ENCODE measurements at places on chromosomes 7 and 10.

DNA sequence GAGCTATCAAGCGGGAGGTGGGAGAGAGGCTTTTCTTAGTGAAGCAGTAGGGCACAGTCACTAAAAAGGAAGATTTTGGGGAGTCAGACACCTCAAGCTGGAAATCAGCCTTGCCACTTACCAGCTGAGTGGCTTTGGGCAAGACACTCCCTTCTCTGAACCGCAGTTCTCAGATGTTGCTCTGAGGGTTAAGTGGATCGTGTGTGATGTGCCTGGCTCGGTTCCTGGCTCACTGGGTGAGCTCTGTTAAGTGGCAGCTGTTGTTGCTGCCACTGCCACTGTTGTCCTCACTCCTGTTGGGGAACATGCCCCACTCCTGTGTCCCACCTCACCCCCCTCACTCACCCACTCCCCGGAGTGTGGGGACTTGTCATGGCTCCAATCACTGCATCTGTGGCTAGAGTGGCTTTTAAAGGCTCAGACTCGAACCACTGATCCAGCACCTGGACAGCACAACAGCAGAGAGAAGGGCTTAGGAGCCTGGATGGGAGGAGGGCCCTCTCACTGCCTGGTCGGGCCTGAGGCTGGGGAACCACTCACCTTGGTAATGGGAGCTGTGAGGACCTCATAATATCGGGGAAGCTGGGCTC lies 20.0 kb downstream of the PYROXD2 start:
- no peak for DNase-seq

GRCh38 chr10:23694446-23694920 lies 255.6 kb downstream of the OTUD1 start:
- DNase-seq = no peak

- DNase-seq = peak; percentile 8
Measured at GRCh38 chr7:50660040-50660829, 95.0 kb upstream of the DDC start.

- DNase-seq = no peak
Measured at GRCh38 chr7:47293884-47294555, 287.9 kb downstream of the TNS3 start.

GRCh38 chr10:19652750-19653149 lies 163.5 kb upstream of the PLXDC2 start:
- DNase-seq = no peak

- DNase-seq = peak; percentile 43
Measured at GRCh38 chr10:80498833-80499741, 38.6 kb upstream of the SH2D4B start.

- DNase-seq = no peak
Measured at GRCh38 chr10:31647861-31648260, 280.8 kb downstream of the ARHGAP12 start.

DNA sequence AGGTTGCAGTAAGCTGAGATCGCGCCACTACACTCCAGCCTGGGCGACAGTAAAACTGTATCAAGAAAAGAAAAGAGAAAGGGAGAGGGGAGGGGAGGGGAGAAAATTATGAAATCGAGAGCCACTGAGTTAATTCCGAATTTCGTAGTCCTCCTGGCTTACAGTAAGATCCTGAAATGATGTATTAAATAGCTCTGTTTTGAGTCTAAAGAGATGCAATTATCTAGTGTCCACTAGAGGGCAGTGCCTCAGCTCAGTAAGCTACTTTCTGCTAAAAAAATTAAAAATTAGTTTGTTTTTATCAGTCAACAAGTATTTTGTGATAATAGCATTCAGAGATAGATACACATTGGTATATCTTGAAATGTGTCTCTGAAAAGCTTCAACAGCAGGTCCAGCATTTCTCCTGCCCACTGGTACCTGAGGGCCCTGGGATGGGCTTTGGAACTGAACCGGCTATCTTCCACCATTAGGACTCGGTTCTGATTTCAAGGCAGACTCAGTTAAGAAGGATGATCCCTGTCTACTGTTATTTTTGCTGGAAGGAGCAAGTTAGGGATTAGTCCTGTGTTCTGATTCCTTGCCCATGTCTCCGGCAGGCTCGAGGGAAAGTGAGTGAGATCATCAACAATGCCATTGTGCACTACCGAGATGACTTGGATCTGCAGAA lies 19.5 kb downstream of the TSPAN33 start:
- no peak for DNase-seq

DNA sequence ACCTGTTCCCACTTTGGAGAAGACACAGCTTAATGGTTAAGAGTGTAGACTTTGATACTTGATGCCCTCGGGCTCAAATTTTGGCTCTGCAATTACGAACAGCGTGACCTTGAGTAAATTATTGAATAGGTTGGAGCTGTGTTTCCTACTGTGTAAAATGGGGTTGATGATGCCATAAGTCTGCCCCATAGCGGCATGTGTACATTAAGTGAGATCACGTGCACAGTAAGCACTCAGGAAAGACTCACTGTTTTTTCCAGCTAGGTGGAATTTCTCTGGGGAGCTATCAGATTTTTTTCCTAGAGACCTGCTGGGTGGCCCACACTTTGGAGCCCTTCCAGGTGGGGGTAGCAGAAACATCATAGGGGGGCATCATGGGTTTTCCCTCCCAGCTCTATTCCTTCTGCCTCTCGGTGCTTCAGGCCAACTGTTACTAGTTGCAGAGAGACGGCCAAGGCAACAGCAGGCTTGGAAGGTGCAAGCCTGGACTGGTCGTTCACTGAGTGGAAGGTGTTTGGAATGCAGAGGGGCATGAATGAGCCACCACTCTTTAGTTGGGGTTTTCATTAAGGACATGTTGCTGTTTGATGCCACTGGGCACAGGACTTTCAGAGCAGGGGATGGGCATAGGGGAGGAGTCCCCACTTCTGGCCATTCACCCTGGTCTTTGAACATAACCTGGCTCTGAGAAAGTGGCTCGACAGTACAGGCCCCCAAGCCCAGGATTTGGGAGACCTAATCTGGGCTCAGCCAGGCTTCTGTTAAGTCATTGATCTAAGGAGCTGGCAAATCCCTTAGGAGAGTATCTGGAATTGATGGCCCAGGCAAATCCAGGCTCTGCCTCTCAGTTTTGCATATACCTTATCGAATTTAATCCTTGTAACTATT lies 64.0 kb downstream of the SYPL1 start:
- no peak for DNase-seq

DNA sequence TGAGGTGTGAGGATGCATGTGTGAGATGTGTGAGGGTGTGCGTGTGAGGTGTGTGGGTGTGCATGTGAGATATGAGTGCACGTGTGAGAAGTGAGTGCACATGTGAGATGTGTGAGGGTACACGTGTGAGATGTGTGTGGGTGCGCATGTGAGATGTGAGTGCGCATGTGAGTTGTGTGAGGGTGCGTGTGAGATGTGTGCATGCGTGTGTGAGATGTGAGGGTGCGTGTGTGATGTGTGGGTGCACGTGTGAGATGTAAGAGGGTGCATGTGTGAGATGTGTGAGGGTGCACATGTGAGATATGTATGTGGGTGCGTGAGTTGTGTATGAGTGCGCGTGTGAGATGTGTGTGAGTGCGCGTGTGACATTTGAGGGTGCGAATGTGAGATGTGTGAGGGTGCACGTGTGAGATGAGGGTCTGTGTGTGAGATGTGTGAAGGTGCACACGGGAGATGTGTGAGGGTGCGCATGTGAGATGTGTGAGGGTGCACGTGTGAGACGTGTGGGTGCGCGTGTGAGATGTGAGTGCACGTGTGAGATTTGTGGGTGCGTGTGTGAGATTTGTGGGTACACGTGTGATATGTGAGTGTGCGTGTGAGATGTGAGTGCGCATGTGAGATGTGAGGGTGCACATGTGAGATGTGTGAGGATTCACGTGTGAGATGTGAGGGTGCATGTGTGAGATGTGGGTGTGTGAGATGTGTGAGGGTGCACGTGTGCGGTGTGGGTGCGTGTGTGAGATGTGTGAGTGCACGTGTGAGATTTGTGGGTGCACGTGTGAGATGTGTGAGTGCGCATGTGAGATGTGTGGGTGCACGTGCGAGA lies 30.5 kb downstream of the PPIF start:
- no peak for DNase-seq

- no peak for DNase-seq
Measured at GRCh38 chr7:139976838-139977656, 85.7 kb downstream of the PARP12 start.

GRCh38 chr10:31152421-31153135 lies 120.9 kb upstream of the ZNF438 start:
- DNase-seq = no peak

DNA sequence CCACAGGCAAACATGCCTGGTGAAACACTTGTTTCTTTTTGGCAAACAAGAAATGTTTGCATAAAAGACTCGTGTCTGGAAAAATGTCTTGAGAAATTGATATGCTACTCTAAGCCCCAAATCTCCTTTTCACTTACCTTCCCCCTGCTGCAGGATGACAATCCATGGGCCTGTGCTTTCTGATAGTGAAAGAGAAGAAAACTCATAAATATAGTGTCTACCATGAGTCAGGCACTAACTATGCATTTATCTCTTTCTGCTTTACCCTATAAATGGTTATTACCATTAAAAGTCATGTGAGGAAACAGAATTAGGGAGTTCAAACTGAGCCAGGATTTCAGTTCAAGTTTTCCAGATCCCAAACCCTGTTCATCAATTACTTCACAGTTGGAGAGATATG lies 6.6 kb upstream of the TARP start:
- no peak for DNase-seq

DNA sequence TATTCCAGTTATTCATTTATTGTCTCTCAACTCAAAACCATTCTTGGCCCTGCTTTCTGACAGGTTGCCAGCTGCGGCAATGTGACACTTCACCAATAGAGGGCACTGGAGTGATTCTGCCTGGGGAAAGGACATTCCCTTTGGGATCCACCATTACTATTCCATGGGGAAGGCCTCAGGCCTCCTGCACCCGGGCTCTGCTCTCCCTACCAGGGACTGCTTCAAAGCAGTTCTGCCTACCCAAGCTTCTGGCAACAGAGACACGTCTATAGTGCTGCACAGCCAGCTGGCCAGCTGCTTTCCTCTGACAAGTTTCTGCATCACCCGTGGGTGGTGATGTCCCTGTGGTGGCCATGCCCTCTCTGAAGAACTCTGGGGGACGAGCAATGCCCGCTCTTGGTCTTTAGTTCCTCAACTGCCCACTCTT lies 163.8 kb downstream of the ELMO1 start:
- DNase-seq = peak; percentile 34

DNA sequence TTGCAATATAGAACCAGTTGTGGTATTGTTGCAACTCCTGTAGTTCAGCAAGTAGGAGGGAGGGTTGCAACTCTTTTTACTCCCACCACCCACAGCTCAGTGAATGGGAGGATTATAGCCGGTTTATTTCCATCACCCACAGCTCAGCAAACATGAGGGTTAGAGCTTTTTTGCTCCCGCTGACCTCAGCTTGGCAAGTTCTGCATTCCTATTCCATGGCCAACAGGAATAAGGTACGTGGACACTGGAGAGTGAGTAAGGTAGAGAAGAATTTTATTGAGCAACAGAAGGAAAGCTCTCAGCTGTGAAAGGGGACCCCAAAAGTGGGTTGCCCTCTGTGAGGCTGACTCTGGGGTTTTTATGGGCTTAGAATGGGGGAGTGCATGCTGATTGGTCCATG lies 167.1 kb upstream of the SMIM30 start:
- no peak for DNase-seq

DNA sequence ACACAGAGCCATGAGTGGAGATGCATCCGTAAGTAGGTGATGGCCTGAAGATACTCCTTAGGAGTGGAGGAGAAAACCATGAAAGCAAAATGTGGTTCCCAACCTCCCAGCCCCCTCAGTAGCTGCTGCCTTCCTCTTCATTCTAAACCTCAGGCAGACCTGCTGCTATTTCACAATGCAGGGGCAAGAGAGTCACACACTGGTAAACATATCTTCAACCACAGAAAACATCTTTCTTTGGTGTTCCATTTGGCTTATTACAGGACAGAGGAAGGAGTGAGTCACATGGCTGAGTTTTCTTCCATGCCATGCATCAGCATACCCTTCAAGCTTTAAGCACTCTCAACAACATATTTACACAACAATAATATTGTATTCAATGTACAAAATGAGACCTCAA lies 342.1 kb downstream of the BMPER start:
- DNase-seq = no peak

DNA sequence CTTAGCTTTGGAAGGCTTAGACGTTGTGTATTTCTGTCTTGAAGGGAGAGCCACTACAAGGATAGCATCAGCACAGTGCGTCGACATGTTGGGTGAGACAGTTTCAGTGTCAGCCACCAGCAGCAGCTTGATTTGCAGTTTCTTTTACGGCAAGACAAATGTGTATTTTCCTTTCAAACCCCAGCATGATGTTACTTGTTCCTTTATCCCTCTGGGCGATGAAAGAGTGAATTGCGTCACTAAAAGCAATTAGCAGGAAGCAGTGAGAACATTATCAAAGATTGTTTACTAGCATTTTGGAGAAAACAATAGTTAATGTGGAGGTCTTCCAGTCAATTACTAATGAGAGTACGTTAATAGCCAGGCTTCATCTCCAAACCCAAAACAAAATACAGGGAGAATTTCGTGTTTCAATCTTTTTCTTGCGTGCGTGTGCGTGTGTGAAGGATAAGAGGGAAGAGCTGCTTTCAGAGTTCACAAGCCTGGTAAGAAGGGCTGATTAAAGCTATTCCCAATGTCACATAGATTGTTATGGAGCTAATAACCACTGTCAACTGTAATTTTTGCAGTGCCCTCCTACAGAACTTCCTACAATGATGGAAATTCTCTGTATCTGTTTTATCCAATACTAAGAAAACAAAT lies 157.1 kb upstream of the AOAH start:
- DNase-seq = no peak

DNA sequence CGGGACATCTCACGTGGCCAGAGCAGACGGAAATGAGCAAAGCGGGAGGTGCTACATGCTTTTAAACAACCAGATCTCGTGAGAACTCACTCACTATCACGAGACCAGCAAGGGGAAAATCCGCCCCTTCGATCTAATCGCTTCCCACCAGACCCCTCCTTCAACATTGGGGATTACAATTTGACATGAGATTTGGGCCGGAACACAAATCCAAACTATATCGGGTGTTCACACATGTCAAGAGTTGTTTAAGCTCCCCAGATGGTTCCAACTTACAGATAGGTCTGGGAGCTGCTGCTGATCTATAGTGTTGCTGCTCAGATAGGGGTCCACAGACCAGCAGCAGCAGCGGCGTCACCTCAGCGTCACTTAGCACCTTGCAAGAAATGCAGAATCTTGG lies 194.9 kb downstream of the GPAM start:
- no peak for DNase-seq

DNA sequence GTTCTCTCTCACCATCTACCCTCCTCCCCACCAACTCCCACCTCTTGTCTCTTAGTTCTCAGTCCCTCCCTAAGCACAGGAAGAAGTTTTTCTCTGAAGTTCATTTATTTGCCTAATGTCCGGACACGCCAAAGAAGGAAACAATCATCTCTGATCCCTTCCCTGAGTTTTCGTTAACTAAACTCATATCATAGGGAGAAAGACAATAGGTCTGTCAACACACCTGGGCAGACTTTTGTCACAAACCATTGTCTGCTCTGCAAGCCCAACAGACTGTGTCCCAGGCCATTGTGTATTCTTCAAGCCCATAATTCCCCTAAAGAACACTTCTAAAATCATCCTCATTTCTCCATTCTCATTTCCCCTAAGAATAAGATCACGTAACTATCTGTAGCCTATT lies 691.0 kb upstream of the MBL2 start:
- DNase-seq = no peak

Measured in stimulated activated CD4-positive, alpha-beta T cell treated with anti-CD3 and anti-CD28 coated beads, Interleukin-12 subunit alpha, Interleukin-12 subunit beta, amount 100 ng/mL, for 24 hours (primary cell).